ENCODE measurements at places on chromosomes 13 and 19. TPM values are rescaled to one million over a fixed set of nuclear protein-coding genes. Genes with fewer than 3 reads are reported as not detected.

SWSAP1 gene
- total RNA-seq = 4.3 TPM

HNRNPUL1 gene
- total RNA-seq = 183 TPM

DYRK1B gene
- total RNA-seq = 19.7 TPM

PSG6 gene
- total RNA-seq = not detected

SETDB2 gene
- total RNA-seq = 16.6 TPM

FPR3 gene
- total RNA-seq = 3.4 TPM

GAPDHS gene
- not detected for total RNA-seq

KIRREL2 gene
- not detected for total RNA-seq

CGB1 gene
- not detected for total RNA-seq

ERICH6B gene
- not detected for total RNA-seq

FAAP24 gene
- total RNA-seq = 4.9 TPM

SHISA7 gene
- total RNA-seq = not detected

CCL25 gene
- not detected for total RNA-seq

ZNF160 gene
- total RNA-seq = 65.1 TPM

ZNF813 gene
- 6.8 TPM for total RNA-seq

SIGLEC12 gene
- total RNA-seq = 0.34 TPM

IL4I1 gene
- total RNA-seq = 1.9 TPM

FOSB gene
- total RNA-seq = 1.5 TPM

GSX1 gene
- total RNA-seq = not detected

MBD3L3 gene
- total RNA-seq = not detected

NLRP11 gene
- not detected for total RNA-seq

LILRB2 gene
- 2.6 TPM for total RNA-seq

DCT gene
- 0.42 TPM for total RNA-seq

OR7A17 gene
- not detected for total RNA-seq

KASH5 gene
- not detected for total RNA-seq

Data from ureter (tissue), 1 donor.